Osteocyte (in vitro differentiated cells): ENCODE measurements at places on chromosomes 6 and 20. TPM values are rescaled to one million over a fixed set of nuclear protein-coding genes. Genes with fewer than 3 reads are reported as not detected.
A peak's percentile ranks its signal among the peaks of the same experiment; 100 is the strongest.

The RAET1L gene
- total RNA-seq = not detected in 2 replicates

DNA sequence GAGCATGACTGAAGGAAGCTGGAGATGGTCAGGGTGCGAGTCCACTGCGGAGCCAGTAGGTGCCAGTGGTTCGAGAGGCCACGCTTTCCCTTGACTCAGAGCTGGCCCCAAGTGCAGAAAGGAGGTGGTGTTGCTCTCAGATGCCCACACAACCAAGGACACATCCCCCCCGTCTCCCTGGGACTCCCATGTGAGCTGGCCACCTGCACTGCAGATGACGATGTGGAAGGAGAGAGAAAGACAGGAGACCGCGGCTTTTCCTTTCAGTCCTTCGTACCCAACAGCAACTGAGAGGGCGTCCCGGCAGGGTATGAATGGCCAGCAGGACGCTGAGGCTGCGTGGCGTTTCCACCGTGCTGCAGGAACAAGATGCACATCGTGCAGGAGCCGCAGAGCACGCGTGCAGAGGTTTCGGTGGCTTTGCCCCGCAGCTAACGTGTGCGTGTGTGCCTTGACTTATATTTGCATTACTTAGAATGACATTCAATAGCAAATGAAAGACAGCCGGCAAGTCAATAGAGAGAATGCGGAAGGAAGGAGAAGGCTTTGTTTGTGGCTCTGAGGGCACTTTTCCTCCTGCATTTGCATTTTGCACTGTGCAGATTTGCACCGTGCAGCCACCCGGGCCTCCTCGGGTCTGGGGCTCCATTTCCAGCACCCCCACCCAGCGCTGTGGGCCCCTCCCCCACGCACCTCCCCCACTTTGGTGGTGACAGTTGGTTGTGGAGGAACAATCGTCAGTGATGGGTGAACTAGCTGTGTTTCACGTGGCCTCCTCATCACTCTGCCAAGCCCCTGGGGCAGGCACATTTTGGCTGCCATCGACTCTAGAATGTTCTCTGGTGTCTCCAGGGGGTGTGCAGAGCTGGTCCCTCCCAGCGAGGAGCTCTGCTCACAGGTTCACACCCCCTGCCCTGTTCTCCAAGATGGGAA lies 26.4 kb upstream of the BHLHE23 start:
- no peak for DNase-seq
- H3K36me3 ChIP-seq = no peaks in the 10 kb centered on the region
- no peak overlapping the region for H3K4me3 ChIP-seq

GRCh38 chr6:53180678-53181077 lies 32.0 kb upstream of the GCM1 start:
- DNase-seq = no peak
- H3K27me3 ChIP-seq = no peaks in the 10 kb centered on the region
- H3K27ac ChIP-seq = peak overlapping the region; percentile 92
- no peak overlapping the region for H3K4me3 ChIP-seq

The MROH8 gene
- 1.5 and 3.2 TPM in 2 replicates for total RNA-seq

The SAPCD1 gene
- total RNA-seq = 2.5 and 3.4 TPM in 2 replicates
